Hepatocyte (in vitro differentiated cells): ENCODE measurements at places on chromosomes 5 and 9. TPM values are rescaled to one million over a fixed set of nuclear protein-coding genes. Genes with fewer than 3 reads are reported as not detected.
A peak's percentile ranks its signal among the peaks of the same experiment; 100 is the strongest.

GRCh38 chr5:110034056-110034600 is 344.4 kb downstream of the MAN2A1 start:
- no peaks in the 10 kb centered on the region for H3K36me3 ChIP-seq
- H3K27ac ChIP-seq = no peak overlapping the region

The ZDHHC12 gene
- total RNA-seq = 26.2 and 33.5 TPM in 2 replicates

DNA sequence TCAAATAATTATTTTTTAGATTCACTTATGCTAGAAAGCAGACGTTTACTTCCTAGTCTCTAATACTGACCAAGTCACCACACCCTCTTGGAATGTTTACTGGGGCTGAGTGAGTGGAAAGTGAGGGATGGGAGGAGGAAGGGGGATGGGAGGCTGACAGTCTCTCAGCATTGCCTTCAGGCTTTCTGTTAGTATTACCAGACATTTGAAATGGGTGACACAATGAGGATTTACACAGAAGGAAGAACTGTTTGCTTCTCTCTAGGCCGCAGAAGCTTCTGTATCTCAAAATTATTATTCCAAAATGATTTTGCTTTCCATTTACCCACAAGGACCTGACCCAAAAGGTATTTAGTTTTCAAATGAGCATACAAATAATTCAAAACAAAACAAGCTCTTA is 232.8 kb upstream of the ZNF608 start:
- peak; percentile 68 for DNase-seq
- no peaks in the 10 kb centered on the region for H3K36me3 ChIP-seq
- H3K27ac ChIP-seq = peak overlapping the region; percentile 68
- H3K27me3 ChIP-seq = no peaks in the 10 kb centered on the region
- H3K4me1 ChIP-seq = peaks cover 16% of the 10 kb centered on the region
- no peak overlapping the region for H3K4me3 ChIP-seq

The MYMK gene
- not detected in 2 replicates for total RNA-seq

GRCh38 chr5:154962494-154962893 is 21.6 kb downstream of the MRPL22 start:
- H3K4me3 ChIP-seq = no peak overlapping the region
- H3K27me3 ChIP-seq = no peaks in the 10 kb centered on the region
- H3K27ac ChIP-seq = no peak overlapping the region

DNA sequence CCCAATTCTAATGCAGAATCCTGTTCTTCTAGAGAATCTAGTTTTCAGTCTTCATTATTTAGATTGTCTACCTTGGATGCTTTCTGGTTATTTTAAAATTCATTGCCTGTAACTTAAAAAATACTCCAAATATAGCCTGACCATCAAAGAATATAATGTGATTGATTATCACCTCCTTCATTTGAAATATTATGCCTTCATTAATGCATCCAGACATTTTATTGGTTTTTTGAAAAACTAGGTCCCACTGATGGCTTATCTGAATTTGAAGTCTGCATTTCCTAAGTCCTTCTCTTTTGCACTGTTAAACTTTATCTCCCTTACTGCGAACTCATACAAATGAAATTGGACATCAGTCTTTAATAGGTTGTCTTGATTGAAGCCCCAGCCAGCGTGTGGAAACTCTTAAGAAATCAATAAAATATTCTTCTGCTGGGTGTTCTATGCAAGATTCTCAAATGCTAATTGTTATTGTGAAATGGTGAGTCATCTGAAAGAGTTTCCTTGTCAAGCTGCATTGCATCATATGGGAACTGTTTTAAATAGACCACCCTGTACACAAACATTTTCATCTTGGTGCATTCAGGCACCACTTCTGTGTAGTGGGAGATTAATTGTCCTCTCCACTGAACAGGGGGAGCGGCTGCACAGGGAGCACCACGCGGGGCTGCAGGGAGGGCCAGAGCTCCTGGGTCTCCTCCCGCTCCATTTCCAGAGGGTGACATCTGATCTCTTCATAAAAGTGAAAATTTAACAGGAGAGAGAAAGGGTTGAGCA is 92.3 kb upstream of the FANCC start:
- no peak overlapping the region for H3K4me3 ChIP-seq
- H3K27me3 ChIP-seq = no peaks in the 10 kb centered on the region
- peaks cover 6% of the 10 kb centered on the region for H3K4me1 ChIP-seq
- H3K27ac ChIP-seq = peak overlapping the region; percentile 8
- no peaks in the 10 kb centered on the region for H3K36me3 ChIP-seq
- DNase-seq = peak; percentile 37

DNA sequence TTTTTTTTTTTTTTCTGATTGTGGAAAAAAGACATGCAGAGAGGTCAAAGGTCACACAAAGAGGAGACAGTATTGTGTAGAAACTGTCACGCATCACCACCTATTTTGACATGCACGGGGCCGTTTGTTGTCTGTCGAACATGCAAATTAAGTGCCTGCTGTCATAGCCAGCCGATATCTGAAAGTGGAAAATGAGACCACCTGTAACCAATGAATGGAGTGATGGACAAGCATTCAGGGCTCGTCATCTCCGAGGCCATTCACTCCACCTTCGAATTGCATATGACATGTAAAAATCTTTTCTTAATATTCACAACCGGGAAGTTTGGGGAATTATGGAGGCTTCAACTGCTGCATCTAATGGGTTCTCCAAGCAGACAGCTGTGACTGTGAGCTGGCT is 512.2 kb upstream of the ADAMTS16 start:
- H3K27ac ChIP-seq = no peak overlapping the region
- DNase-seq = no peak
- no peaks in the 10 kb centered on the region for H3K36me3 ChIP-seq
- H3K4me1 ChIP-seq = no peaks in the 10 kb centered on the region

- H3K27me3 ChIP-seq = no peaks in the 10 kb centered on the region
- no peak for DNase-seq
- H3K4me3 ChIP-seq = no peak overlapping the region
- peaks cover 12% of the 10 kb centered on the region for H3K4me1 ChIP-seq
- H3K27ac ChIP-seq = no peak overlapping the region
These were observed 48.3 kb downstream of the FAM78A start for GRCh38 chr9:131227959-131228460.

DNA sequence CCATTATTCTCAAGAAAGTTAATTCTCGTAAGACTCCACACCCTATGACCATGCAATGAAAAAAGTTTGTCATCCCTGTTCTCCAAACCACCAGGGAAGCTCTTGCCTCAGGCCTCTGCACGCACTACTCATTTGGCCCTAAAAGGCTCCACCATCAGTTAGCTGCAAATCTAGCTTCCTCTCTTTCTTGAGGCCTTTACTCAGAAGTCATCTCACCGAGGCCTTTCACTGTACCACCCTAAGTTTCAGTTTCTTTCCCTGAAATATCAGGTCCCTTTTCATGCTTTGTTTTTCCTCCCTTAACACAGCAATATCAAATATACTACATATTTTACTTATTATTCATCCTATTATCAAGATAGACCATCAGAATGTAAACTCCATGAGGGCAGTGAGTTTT is 39.1 kb downstream of the OXCT1 start:
- peaks cover 4% of the 10 kb centered on the region for H3K4me1 ChIP-seq
- no peaks in the 10 kb centered on the region for H3K36me3 ChIP-seq
- H3K27ac ChIP-seq = no peak overlapping the region
- no peak for DNase-seq

DNA sequence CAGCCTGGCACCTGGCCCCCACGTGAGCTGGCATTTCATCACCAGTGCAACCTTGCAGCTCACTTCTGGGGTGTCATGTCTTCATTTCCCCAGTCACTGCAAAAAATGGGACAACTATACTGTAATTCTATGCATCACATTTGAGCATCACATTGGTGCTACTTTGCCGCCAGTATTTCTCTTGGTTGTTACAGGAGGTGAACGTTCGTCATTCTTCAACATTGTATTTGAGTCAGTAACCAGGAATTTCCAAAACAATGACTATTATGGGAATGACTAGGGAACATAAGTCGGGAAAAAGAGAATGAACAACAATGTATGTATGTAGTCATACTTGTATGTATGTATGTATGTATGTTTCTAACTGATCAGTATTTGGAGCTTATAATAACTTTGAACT is 1278.0 kb downstream of the EFNA5 start:
- no peak overlapping the region for H3K4me3 ChIP-seq
- DNase-seq = no peak
- H3K36me3 ChIP-seq = no peaks in the 10 kb centered on the region
- no peaks in the 10 kb centered on the region for H3K4me1 ChIP-seq

The CDK7 gene
- total RNA-seq = 36.4 and 50.9 TPM in 2 replicates

DNA sequence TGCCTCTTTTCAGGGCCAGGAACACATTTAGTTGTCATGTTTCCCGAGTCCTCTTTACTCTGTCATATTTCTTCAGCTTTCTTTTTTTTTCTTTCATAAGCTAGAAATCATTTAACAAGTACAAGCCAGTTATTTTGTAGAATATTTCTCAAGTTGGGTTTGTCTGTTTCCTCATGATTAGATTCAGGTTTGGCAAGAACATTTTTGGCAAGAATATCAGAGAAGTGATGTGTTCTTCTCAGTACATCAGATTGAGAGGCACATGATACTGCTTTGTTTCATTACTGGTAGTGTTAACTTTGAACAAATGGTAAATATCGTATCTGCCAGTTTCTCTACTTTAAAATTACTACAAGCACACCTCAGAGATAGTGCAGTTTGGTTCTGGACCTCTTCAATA is 45.1 kb downstream of the PCSK5 start:
- no peak overlapping the region for H3K27ac ChIP-seq
- DNase-seq = no peak
- no peaks in the 10 kb centered on the region for H3K36me3 ChIP-seq

DNA sequence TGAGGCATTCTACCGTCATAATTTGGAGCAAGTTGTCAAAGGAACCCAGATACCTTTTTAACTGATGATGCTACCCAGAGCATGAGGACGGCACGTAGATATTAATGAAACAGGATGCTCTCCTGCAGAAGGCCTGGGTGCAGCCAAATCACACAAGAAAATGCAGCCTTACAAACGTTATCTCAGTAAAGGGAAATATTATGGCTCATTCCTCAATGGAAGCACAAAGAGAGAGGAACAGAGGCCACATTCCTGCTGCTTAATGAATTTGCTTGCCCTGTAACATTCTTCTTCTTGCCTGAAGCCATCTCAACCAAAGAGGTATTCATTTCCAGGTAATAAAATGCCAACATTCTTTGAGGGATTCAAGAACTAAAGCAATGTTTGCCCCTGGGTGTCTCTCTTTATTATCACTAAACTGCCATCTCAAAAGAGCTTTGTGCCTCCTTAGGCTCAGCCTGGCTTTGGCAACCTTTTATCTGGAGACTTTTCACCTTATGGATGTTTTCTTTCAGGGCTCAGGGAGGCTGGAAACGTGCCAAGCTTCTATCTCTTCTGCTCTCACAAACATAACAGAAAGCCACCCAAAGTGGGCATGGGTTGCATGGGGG is 92.9 kb downstream of the TNC start:
- no peak overlapping the region for H3K4me3 ChIP-seq
- no peak for DNase-seq
- no peaks in the 10 kb centered on the region for H3K27me3 ChIP-seq
- no peaks in the 10 kb centered on the region for H3K36me3 ChIP-seq

DNA sequence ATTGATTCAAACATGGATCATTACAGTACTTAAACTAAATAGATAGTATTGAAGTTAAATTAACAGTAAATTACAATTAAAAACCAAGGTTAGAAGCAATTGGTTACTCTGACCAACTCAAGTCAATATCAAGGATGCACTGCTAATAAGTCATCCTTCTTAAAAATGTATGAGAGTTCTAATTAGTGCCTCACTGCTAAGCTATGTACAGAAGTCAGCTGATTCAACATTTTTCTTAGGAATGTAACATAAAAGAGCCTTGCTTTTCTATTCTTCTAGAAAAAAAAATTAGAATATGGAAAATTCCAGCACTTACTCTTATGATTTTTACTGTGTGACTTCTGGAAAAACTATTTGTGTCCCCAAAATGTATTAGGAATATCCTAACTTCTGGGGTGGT is 75.7 kb upstream of the FBN2 start:
- DNase-seq = no peak
- H3K27me3 ChIP-seq = no peaks in the 10 kb centered on the region
- H3K27ac ChIP-seq = no peak overlapping the region
- no peaks in the 10 kb centered on the region for H3K36me3 ChIP-seq

DNA sequence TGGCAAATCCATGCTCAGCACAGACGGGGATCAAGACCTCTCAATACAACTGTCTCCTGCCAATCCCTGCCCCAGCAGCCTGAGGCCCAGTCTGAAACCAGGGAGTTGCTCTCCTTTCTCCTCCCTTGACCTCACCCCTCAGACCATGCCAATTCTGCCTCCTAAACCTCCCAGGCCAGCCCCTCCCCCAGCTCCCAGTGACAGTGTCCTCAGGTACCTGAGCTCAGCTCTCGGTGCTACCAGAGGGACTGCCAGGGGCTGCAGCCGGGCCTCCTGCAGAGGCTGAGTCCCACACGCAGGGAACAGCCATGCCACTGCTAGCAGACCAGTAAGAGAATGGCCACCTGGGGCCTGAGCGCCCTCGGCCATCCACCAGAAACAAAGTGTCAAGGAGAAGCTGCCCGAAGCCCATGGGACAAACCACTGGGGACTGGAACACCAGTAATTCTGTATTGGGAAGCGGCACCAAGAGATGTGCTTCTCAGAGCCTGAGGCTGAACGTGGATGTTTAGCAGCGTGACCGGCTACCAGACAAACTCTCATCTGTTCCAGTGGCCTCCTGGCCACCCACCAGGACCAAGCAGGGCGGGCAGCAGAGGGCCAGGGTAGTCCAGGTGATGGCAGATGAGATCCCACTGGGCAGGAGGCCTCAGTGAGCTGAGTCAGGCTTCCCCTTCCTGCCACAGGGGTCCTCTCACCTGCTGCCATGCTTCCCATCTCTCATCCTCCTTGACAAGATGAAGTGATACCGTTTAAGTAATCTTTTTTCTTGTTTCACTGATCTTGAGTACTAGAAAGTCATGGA is 557 bp upstream of the IL3 start:
- H3K4me3 ChIP-seq = no peak overlapping the region
- no peak overlapping the region for H3K27ac ChIP-seq
- H3K4me1 ChIP-seq = no peaks in the 10 kb centered on the region
- H3K27me3 ChIP-seq = no peaks in the 10 kb centered on the region
- no peaks in the 10 kb centered on the region for H3K36me3 ChIP-seq
- no peak for DNase-seq

The OSMR gene
- 17.6 and 19.4 TPM in 2 replicates for total RNA-seq

The ARID3C gene
- 0.27 TPM in 1 of 2 replicates, not detected in the other for total RNA-seq

- peaks cover 11% of the 10 kb centered on the region for H3K4me1 ChIP-seq
- H3K4me3 ChIP-seq = no peak overlapping the region
- H3K27ac ChIP-seq = no peak overlapping the region
- no peak for DNase-seq
These were observed 80.7 kb upstream of the C9orf72 start for GRCh38 chr9:27653957-27654356.

DNA sequence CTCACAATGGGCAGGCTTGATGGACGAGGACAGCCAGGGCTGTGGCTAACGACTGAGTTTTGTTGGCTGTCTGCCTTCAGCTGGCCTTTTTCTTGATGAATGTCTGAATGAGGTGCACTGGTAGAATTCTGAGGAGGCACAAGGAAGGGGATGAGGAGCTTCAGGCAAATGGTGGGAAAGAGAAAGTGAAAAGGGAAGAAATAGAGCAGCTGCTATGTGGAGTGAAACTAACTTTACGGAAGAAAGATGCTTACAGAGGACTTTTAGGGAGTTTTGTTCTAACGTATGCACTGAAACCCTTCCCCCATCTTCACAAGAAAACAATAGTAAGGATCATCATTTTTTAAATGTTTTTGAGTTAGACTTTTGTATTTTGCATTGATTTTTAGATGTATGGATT is 45.3 kb downstream of the OR2K2 start:
- DNase-seq = no peak
- no peak overlapping the region for H3K27ac ChIP-seq
- H3K4me1 ChIP-seq = no peaks in the 10 kb centered on the region
- H3K4me3 ChIP-seq = no peak overlapping the region
- no peaks in the 10 kb centered on the region for H3K36me3 ChIP-seq

The DDX4 gene
- total RNA-seq = 0.17 TPM in 1 of 2 replicates, not detected in the other
